Karpas-422 (cell line): ENCODE measurements at places on chromosomes 16 and 17. TPM values are rescaled to one million over a fixed set of nuclear protein-coding genes. Genes with fewer than 3 reads are reported as not detected.

The PIMREG gene
- not detected in 2 replicates for total RNA-seq

The TK2 gene
- 6.9 and 8.6 TPM in 2 replicates for total RNA-seq

The SRCIN1 gene
- 0.14 and 0.86 TPM in 2 replicates for total RNA-seq

The ALOX15B gene
- total RNA-seq: not detected in 2 replicates

The KRTAP4-3 gene
- total RNA-seq: not detected in 2 replicates

The TACO1 gene
- 10.7 and 17.9 TPM in 2 replicates for total RNA-seq

The ZNF205 gene
- not detected in 2 replicates for total RNA-seq

The KRTAP1-1 gene
- not detected in 2 replicates for total RNA-seq

- H3K27me3 ChIP-seq: no peaks in the 10 kb centered on the region
- peaks cover 21% of the 10 kb centered on the region for H3K36me3 ChIP-seq
- DNase-seq: peak; percentile 91
- peak overlapping the region; percentile 99 for H3K4me3 ChIP-seq
- peaks cover 52% of the 10 kb centered on the region for H3K4me1 ChIP-seq
Measured at GRCh38 chr17:4949321-4950074, 1.2 kb upstream of the PFN1 start.

- DNase-seq: peak; percentile 30
- H3K4me1 ChIP-seq: no peaks in the 10 kb centered on the region; the same call in 1 of the 2 replicates
- no peak overlapping the region for H3K4me3 ChIP-seq
- H3K27me3 ChIP-seq: no peaks in the 10 kb centered on the region
- H3K27ac ChIP-seq: no peak overlapping the region
Measured at GRCh38 chr16:11539641-11540050, 47.1 kb downstream of the LITAF start.

DNA sequence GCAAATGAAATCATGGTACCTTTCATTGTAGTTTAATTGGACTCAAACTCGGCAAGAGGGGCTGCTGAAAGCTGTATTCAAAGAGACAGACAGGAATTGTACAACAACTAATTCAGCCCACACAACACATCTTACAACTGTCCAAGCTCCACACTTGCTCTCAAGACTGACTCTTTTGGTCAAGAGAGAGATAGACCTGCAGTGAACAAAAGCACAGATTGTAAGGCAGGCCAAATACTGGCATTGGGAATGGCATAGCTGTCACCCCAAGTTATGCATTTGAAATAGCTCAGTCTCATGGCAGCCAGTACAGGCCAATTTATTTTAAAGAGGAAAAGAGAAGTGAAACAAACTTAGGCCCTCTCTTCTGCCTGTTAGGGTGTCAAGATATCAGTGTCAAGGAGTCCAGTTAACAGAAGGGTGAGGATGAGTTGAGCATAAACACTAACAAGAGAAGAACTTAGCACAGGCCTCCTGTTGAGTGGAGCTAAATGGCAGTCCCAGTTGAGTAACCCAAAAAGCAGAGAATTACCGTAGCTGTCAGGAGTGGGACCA is 215.7 kb downstream of the IRX3 start:
- peak; percentile 60 for DNase-seq
- H3K36me3 ChIP-seq: no peaks in the 10 kb centered on the region
- H3K4me3 ChIP-seq: no peak overlapping the region
- H3K4me1 ChIP-seq: peaks cover 15% of the 10 kb centered on the region
- H3K27ac ChIP-seq: peak overlapping the region; percentile 39

GRCh38 chr16:24689128-24689527 is 40.3 kb upstream of the TNRC6A start:
- H3K4me1 ChIP-seq: no peaks in the 10 kb centered on the region
- H3K27ac ChIP-seq: no peak overlapping the region
- H3K27me3 ChIP-seq: no peaks in the 10 kb centered on the region
- H3K4me3 ChIP-seq: no peak overlapping the region
